ENCODE measurements at places on chromosomes 2 and 18.

DNA sequence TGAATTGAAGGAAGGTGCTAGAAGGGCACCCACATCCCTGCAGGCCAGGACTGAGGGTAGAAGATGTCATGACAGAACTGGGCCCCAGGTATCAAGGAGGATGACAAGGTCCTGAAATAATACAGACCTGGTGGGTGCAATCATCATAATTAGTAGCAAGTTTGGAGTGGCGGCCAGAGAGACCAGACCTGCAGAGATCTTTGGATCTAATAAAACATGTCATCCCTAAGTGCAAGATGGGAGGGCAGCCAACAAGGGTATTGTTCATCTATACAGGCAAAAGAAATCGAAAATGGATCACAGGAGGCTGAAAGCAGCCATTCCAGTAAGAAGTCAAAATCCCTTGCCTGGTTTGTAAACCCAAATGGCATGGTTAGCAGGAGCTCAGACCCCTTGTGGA, 111.3 kb upstream of the BOD1L2 start:
- DNase-seq: no peak

DNA sequence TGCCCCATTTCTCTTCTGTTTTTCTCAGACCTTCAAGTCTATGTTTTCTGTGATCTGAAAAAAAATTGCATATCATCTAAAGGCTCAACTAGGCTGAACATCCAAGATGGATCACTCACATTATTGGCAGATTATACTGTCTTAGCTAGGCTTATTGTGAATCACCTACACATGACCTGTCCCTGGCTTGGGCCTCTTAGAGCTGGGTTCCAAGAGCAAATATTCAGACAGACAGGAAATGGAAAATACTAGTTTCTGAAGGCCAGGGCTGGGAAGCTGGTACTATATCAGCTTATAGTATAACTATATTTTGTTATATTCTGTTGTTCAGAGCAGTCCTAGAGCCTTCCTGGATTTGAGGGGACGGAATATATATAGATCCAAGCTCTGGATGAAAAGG, 90.3 kb downstream of the PIK3C3 start:
- no peak for DNase-seq

DNA sequence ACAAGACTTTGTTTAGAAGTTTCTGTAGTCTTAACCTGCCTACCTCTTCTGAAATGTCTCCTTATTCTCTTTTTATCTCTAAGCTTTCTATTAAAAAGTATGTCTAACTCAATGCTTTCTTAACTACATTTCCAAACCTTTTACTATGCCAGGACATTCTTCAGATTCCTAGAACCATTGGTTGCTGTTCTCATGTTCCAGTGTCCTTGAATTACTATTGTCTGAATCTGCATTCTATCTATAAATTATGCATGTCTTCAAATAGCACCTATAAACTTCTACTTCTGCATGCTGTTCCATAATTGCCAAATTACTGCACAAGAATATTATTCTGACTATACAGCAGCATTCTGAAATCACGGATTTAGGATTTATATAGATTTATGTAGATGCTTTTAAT, 166.0 kb upstream of the VWC2L start:
- no peak for DNase-seq

- no peak for DNase-seq
These were observed 23.3 kb upstream of the AMMECR1L start for GRCh38 chr2:127909019-127909418.

GRCh38 chr2:178193496-178193822, 853 bp upstream of the OSBPL6 start:
- DNase-seq: no peak

DNA sequence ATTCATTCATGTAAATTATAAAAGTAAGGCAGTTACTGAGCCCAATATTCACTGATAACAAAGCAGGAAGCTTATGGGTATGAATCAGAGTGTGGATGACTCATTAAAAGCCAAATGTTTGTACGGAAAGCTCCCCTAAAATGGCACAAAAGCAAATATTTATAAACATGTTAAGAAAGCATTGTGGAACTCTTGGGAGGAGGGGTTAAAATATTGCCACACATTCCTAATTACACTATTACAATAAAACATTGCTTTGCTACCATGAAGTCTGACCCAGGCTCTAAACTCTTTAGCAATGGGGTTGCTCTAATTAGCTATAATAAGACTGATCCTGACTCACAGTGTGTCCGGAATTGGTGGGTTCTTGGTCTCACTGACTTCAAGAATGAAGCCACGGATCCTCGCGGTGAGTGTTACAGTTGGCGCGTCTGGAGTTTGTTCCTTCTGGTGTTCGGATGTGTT, 110.9 kb downstream of the NAB1 start:
- DNase-seq: no peak

DNA sequence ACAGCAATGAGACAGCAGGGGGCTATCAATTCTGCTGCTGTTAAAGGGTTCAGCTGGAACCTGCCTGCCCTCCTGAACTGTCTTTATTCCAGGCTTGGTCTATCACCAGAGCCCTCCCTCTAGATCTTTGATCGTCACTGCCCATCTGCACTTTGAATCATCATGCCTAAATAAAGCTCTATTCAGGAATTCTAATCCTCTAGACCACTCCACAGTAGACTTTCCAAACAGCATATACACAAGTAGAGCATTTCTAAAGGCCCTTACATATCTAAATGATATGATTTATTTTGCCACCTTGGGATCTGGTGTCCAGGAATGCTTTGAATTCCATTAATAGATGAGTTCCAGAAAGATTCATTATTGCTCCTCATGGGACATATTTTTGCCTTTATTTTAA, 542.1 kb upstream of the SYT4 start:
- DNase-seq: no peak

DNA sequence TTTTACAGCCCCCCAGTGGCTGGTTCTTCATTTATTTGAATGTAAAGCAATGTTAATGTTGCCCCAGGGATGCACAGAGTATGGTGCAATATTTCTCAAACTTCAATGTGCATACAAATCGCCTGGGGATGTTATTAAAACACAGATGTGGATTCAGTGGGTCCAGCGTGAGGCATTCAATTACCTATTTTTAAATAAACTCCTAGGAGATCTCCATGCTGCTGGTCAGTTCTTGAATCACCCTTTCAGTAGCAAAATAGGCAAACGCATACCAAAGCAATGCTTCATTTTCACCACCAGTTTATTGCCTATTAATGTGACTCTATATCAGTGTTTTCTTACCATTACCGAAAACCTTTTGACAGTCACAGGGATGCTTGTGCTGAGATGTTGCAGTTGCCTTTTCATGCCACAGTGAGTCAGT, 530.7 kb downstream of the CBLN2 start:
- no peak for DNase-seq

DNA sequence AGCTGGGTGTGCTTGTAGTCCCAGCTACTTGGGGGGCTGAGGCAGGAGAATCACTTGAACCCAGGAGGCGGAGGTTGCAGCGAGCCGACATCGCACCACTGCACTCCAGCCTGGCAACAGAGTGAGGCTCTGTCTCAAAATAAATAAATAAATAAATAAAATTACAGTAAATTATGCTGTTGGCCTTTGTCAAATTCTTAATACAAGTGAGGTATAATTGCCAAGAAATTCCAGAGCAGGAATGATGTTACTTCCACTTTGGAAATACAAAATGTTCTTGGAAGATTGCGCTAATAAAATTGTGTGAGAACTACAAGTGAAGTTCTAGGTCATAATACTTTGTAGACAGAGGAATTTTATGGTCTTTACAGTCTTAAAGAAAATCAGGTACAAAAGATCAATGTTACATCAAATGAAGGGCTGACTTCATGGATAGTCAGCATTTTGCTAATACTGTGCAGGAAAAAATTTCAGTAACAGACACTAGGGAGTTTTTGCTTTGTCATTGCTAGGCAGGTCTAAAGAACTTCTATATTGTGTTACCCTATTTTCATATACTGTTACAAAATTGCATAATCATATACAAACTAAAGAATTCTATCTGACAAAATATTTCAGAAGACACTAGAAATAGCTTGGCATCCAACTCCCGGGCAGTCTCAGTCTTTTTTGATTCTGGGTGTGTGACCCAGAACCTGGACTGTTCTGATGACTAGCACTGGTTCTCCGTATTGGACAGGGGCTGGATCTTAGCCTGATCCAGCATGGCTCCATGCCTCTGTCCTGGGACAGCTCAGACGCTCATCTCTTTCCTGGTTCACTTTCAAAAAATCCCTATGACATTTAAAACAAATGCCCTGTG, 76.0 kb upstream of the STK17B start:
- no peak for DNase-seq

DNA sequence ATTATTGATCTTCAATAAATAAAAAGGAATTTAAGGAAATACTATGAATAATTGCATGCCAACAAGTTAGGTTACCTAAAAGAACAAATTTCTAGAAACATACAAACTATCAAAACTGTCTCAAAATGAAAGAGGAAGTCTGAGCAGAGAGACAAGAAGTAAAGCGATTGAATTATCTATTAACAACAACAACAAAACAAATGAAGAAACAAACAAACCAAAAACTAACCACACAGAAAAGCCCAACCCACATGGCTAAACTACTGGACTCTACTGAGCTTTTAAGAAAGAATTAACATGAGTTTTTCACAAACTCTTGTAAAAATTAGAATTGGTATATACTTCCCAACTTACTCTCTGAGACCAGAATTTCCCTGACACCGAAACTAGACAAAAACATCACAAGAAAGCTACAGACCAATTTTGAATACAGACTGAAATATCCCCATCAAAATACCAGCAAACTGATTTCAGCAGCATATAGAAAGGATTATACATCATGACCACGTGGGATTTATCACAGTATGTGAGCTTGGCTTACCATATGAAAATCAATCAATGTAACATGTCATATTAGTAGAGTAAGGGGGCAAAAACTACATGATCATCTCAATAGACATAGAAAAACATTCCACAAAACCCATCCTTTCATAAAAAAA, 16.6 kb upstream of the GALNT1 start:
- DNase-seq: no peak

DNA sequence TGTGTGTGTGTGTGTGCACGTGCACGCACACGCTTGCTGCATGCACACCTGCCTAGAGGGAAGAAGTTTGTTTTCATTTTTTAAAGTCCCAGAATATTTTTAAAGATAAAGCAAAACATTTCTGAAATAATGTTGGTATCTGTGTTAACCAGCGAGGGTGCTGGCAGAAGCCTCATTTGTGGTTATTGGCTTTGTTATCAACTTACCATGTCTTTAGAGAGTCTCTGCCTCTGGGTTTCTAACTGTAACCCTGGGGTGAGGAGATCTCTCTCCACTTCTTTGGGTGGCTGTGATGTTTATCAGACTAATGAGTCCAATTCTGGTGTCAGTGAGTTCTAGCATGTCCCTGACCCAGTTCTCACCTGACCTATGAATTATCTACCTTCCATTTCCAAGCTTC, 927.6 kb upstream of the FANCL start:
- no peak for DNase-seq

DNA sequence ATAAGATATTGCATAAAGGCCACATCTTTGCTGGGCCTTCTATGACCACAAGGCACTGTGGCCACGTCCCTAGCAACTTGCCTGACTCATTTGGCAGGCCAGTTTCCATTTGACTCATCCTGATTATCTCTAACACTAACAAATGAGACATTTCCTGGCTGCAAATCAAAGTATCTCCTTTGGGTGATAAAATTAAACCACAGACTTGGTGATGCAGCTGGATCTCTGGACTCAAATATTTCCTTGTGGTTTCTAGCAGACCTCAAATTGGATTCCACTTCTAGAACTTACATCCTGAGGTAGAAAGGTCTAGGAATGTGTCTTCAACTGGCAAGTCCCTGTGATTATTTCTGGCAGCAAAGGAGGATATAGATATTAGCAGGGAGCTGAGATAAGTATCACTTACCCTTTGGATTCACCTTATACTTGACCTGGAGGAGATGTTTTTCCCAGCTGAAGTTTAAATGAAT, 167.9 kb upstream of the NXPH2 start:
- no peak for DNase-seq

DNA sequence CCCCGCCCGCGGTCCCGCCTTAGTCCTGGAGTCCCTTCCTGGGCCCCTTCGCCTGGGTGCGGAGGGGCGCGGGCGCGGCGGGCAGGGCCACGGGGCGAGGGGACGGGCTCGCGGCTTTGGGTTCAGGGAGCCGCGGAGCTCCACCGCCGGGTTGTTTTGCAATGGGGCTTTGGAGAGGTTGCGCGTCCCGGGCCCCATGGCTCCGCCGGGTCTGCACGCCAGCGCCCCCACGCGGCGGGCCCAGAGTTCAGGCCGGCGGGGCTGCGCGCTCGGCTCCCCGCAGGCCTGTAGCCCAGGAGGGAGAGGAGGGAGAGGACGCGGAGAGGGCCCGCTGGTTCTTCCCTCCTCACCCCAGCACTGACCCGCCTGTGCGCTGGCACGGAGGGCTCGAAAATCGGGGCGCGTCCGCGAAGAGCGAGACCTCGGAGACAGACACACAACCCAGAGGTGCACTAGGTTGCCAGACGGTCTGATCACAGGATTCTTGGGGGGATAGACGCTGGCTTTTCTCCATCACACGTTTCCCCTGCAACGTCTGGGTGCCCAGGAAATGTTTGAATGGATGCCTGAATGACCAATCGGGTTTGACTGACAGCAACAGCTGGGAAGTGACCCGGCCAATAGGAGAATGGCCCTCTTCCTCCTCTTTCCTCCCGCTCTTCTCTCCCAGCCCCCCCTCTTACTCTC, 4.9 kb upstream of the SIX2 start:
- DNase-seq: no peak

DNA sequence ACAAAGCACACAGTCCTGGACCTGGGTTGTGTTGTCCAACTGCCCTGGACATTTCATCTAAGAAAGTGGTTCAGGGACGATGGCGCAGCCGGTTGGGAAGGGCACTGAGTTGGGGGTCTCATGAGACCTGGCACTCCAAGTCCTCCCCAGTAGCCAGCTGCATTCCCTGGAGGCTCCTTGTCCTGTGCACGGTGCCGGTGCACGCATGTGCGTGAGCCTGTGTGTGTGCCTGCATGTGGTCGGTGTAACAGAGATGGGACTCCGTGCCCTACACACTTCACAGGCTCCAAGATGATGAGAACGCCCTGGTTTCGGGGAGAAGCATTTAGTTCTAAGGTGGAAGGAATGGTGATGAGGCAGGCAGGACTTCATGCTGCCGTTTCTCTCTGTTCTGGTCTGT, 124.9 kb upstream of the PXDN start:
- no peak for DNase-seq
